ENCODE measurements at places on chromosomes 4 and X.

DNA sequence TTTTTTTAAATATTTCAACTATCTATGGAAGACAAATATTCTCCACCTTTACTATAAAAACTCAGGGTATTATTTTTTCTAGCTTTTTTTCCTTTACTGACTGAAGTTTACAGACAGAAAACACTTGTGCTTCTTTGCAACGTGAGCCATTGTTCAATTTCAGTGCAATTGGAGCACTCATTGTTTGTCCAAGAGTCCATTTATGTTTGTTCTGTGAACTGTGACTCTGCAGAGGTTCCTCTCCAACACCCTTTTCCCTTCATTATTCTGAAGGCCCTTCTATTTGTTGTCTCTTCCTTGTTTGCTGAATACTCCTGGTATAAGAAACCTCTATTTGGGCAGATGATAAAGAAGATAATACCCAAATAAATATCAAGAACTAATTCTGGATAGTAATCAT lies 37.4 kb downstream of the DAPP1 start:
- DNase-seq, result no peak

GRCh38 chr4:95255396-95256107 lies 293.2 kb downstream of the UNC5C start:
- DNase-seq, result no peak

DNA sequence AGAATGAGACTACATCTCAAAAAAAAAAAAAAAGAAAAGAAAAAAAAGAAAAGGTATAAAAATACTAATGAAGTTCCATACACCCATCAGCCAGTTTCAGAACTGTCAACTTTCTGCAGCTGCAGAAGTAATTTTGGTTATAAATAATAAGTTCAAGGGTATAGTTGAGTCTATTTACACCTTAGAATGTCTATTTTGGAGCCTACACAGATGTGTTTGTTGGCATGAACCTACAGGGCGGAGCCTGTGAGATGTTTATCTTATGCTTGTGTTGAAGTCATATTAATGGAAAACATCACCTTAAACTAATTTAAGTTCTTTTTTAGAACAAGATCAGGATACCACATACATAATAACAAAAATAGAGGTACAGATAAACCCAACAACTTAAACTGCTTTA lies 85.8 kb downstream of the RAPGEF2 start:
- no peak for DNase-seq

DNA sequence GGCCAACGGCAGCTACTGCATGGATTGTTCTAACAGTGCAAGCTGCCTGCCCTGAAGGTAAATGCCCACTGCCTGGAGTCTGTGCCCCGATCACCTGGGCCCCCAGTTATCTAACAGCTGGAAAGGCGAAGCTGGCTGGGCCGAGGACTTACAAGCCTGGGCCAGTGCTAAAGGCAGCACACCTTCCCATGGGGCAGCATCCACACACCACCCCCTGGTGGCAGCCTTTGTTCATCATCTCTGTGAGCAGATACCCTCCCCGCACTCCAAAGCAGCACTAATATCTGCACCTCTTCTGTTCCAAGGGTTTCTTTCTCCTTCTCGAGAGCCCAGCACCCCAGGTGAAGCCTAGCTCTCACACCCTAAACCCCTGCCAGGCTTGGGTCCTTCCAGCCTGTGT lies 7.6 kb downstream of the SLC2A9 start:
- no peak for DNase-seq

GRCh38 chrX:153665726-153666306 lies 7.8 kb downstream of the PNCK start:
- no peak for DNase-seq

- no peak for DNase-seq
These were observed 73.2 kb downstream of the SLC4A4 start for GRCh38 chr4:71411981-71412380.

GRCh38 chr4:8156617-8157016 lies 2.0 kb downstream of the ABLIM2 start:
- DNase-seq, result no peak

- no peak for DNase-seq
These were observed 193.4 kb downstream of the FRAS1 start for GRCh38 chr4:78250500-78250899.

- DNase-seq, result no peak
These were observed 11.9 kb downstream of the CA5B start for GRCh38 chrX:15749642-15750610.

- no peak for DNase-seq
These were observed 138.7 kb downstream of the FRYL start for GRCh38 chr4:48641401-48641800.

DNA sequence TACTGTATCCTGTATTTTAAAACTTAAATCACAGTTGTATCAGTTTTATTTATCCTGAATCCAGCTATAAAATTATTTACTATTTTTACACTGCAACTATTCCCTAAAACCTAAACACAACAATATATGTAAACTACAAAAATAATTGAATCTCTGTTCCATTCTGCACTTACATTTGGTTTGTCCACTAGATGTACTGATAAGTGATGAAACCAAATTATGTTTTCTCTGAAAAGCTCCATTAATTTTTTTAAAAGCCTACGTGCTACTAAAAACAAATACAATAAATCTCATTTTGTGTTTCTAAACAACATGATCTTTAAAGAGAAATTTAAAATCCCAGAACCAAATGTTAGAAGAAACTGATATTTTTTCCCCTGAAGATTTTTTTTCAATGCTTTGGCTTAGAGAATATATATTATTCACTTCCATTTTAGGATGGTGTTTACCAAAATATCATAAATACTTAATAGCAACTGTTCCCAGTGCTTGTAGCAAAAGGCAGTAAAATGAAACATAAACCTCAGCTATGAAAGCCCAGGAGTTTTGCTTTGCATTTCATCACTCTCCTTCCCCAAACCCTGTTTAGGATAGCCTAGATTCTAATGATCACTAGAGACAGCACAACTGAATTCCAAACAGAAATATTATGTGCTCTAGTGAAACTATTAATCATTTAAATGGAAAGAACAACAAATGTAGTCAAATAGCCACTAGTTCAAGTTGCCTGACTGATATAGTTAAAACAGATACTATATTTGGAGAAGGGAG lies 19.7 kb downstream of the ANTXR2 start:
- DNase-seq, result no peak

DNA sequence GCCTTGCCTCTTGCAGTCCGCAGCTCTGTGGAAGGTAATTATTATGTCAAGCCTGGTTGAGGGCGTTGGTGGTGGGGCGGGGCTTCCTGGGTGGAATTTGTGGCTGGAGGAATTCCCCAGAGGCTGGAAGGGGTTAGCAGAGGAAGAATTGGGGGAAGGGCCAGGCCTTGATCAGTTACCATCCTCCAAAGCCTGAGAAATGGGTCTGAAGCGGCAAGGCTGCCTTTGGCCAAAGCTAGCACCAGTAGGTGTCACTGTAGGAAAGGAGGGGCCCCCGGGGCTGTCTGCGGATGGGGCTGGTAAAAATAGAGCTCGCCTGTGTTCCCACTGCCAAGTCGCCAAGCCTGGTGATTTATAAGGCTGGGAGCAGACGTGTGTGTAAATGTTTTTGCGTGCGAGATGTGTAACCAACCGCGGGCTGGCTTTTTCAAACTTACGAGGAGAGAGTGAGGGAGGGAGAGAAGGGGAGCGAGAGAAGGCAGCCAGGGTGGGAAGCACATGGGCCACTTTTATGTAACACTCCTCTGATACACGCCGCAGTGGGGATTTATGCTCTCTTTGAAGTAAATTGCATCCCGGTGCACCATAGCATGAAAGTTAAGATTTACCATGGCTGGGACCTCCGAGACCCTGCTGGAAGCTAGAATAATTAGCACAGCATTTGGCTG lies 367.0 kb downstream of the BCOR start:
- peak; percentile 44 for DNase-seq

DNA sequence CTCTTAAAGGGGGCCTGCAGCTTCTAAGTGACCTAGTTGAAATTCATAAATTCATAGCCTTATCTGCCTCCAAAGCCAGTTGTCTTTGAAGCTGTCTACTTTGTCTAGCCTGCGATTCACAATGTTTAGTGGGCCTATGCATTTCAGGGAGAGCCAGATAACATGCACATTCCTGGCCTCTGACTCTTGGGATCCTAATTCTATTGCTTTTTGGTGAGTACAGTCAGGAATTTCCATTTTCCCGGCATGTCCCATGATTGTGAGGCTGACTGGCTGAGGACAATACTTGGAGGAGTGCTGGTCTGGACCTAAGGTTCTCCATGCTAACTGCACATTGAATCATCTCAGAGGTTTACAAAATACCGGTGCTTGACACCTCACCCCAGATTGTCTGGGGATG lies 155.0 kb downstream of the MSL3 start:
- DNase-seq, result no peak

- DNase-seq, result no peak
These were observed 367.6 kb downstream of the ARHGAP24 start for GRCh38 chr4:85842540-85842939.

GRCh38 chr4:138650495-138650894 lies 365.1 kb upstream of the NOCT start:
- no peak for DNase-seq

GRCh38 chr4:25493466-25493865 lies 116.4 kb downstream of the ANAPC4 start:
- DNase-seq, result no peak

DNA sequence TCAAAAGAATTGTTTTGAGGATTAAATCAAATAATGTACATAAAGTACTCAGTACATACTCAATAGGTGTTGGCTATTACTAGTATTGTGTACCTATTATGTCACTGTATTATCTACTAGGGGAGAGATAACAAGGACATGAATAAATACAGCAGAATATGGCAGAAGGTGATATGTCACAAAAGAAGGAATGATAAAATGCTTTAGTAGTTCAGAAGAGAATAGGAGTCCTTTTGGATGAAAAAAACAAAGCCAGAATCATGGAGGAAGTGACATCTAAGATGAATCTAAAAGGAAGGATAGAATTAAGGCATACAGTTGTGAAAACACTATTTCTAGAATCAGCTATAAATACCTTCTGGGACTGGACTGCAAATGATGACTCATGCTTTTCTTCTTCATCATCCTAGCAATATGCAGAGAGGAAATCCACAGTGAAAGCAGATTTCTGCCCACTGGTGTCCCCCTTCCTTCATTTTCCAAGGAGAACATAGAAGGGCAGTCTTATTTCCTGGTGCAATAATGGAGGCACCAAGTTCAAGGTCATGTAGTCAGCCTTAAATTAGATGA lies 98.7 kb downstream of the GLUD2 start:
- DNase-seq, result no peak

DNA sequence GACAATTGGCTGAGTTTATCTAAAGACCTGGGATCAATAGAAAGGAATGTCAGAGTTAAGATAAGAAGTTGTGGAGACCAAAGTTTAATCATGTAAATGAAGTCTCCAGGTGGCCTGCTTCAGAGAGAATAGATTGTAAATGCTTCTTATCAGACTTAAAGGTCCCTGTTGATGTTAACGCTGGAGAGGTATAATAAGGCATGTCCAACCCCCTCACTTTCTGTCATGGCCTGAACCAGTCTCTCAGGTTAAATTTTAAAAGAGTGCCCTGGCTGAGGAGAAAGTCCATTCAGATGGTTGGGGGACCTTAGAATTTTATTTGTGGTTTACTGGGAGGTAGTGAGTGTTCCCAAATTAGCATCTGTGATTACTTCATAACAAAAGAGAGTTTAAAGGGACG lies 86.7 kb downstream of the AKAP4 start:
- DNase-seq, result no peak

DNA sequence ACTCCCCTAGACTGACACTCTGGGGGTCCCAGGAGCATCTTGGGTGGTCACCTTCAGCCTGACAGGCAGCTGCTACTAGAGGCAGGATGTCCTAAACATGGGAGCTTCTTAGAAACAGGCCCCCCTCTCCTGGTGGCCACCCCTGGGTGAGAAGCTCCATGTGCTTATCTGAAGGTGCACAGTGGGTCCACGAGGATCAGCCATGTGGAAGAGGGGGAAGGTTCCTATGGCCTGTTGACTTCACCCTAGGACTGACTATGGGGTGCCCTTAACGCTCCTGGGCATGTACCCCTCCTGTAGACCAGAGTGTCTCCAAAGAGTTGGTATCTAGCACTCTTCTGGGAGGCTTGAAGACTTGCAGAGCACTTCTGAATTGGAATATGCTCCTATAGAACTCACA lies 22.9 kb upstream of the WDR1 start:
- DNase-seq, result no peak

- no peak for DNase-seq
These were observed 35.3 kb downstream of the SUPT20HL1 start for GRCh38 chrX:24395775-24396174.

GRCh38 chr4:101954975-101955678 lies 164.6 kb downstream of the BANK1 start:
- DNase-seq, result no peak

GRCh38 chr4:151833174-151833573 lies 72.4 kb upstream of the GATB start:
- DNase-seq, result no peak

DNA sequence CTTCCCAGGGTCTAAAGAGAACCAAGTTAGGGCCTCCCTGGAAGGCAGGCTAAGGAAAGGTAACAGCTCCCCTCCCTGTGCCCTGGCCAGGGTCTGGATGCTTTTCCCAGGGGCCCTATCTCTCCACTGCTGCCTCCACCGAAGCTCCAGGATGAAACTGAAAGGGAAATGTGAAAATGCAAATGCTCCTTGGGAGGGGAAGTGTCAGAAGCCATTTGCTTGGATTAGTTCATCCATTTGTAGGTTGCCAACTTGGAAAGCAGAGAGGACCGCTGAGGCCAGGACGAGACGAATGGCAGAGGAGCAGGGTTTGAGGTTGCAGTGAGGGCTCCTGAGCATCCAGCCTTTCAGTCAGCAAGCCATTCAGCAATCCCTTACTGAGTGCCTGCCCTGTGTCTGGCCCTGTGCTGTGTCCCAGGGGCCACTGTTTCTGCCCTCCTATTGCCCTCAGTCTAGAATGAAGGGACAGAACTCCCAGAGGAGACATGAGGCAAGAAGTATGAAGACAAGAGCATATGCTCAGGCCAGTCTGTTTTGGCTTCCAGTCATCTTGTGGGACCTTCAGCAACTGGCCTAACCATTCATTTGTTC lies 45.9 kb upstream of the PGRMC1 start:
- DNase-seq, result no peak

GRCh38 chr4:188032583-188032982 lies 37.0 kb downstream of the ZFP42 start:
- DNase-seq, result no peak

- DNase-seq, result no peak
These were observed 17.6 kb upstream of the KIAA1210 start for GRCh38 chrX:119145241-119145653.

GRCh38 chrX:25383196-25383595 lies 367.4 kb upstream of the ARX start:
- no peak for DNase-seq

DNA sequence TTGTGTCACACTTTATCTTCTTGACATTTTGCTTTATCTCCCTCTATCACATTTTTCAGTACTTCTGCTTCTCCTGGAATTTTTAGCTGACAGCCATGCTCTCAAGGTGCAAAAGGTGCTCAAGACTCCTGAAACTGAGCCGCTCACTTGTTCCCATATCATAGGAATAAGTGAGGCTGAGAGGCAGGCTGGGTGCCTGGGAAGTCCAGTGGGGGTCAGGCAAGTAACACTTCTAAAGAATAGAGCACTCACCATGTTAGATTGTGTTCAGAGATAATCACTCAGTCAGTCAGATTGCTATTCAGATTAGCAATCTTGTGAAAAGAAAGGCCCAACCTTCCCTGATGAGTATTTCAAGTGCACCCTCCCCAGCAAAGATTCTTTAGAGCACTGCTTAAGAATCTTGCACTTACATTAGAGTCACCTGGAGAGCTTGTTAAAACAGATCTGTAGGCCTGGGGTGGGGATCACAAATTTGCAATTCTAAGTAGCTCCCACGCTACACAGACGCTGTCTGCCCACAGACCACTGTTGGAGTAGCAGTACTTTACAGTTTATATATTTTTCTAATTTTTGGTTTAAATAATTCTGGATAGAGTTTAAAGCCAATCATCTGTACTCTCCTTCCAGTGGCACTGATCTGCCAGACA lies 23.1 kb upstream of the LRAT start:
- DNase-seq, result no peak
